A549 treated with Hydrocortisone at 1 μM for 4 hours (cell line): ENCODE measurements at places on chromosomes 12 and 14. TPM values are rescaled to one million over a fixed set of nuclear protein-coding genes. Genes with fewer than 3 reads are reported as not detected.

HCAR2 gene
- total RNA-seq, result 0.05 to 0.10 TPM (median 0.08 TPM) in 4 of 5 replicates, not detected in the other

LYZ gene
- total RNA-seq, result 0.05 to 0.37 TPM in 2 of 5 replicates, not detected in the others

PRH2 gene
- 0.29 to 0.47 TPM in 2 of 5 replicates, not detected in the others for total RNA-seq

PMCH gene
- total RNA-seq, result not detected in 5 replicates

FAM222A gene
- total RNA-seq, result 3.4 to 5.7 TPM (median 4.7 TPM) in 5 replicates

LAG3 gene
- 0.51 to 1.9 TPM (median 1.7 TPM) in 5 replicates for total RNA-seq

RNASE3 gene
- total RNA-seq, result not detected in 5 replicates

C12orf54 gene
- not detected in 5 replicates for total RNA-seq

MYH6 gene
- 0.03 to 0.16 TPM (median 0.12 TPM) in 5 replicates for total RNA-seq

C1RL gene
- total RNA-seq, result 12.4 to 14.9 TPM (median 14.6 TPM) in 5 replicates

ABCB9 gene
- 10.9 to 12.4 TPM (median 11.6 TPM) in 5 replicates for total RNA-seq
